ENCODE measurements at places on chromosomes 1 and 21.

DNA sequence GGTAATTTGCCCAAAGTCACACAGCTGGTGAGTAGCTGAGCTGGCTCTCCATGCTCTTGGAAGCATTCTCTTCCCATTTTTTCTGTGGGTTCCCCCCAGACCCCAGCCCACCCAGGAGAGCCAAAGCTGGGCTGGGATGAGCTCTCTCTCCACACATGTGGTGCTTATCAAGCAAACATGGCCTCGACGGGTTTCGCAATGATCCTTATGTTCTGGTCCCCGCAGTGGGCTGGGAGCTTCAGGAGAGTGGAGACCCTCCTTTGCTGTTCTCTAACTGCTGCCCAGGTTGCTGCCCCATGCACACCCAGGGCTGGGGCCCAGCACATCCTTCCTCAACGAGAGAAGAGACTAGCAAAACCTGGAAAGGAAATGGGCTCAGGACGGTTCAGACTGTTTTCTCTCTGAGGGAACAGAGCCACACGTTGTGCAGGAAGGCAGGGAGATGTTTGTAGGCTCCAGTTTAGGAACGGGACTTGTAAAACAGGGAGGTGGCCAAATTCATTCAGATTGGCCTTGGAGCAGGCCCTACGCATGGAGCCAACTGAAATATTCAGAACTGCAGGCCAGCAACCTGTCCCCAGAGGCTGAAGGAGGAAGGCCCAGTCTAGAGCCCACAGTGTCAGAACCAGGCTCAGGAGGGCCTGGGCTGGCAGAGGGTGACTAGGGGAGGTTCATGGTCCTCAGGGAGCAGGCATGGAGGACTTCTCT is 27.2 kb upstream of the CSF1 start:
- DNase-seq: no peak

GRCh38 chr1:119046785-119047438 is 58.8 kb upstream of the TBX15 start:
- no peak for DNase-seq

GRCh38 chr1:194297094-194297493 is 1110.7 kb upstream of the B3GALT2 start:
- DNase-seq: no peak

DNA sequence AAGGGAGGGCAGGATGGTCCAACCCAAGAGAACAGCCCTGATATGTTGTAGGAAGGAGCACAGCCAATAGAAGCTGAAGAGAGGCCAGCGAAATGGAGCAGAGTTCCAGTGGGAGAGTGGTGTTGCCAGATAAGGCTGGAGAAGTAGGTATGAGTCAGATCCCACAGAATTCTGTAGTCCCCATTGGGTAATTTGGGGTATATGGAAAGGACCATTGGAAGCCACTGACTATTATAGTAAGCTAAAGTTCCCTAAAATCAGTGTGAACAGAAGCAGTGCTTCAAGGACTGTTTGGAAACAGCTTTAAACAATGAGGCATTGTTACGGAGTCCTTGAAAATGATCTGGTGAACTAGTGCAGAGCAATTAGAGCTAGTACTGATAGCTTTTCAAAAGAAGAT is 63.0 kb downstream of the DISP1 start:
- no peak for DNase-seq

DNA sequence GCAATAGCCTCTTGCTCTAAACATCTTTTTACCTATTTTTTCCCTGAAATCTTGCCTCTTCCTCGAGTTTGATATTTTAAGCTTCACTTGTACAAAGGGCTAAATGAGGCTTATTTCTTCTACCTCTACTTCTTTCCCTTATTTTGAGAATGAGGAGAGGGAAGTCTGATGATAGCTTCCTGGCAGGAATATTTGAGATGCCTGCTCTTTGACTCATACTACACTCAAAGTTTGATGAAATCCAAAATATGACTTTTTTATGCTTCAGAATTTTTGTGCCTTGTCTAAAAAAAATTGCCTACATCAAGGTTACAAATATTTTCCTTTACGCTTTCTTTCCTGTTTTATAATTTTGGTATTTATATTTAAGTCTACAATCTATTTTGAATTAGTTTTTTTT is 624.4 kb upstream of the PLXNA2 start:
- DNase-seq: no peak

All from stimulated activated CD4-positive, alpha-beta T cell treated with anti-CD3 and anti-CD28 coated beads, Interleukin-12 subunit alpha, Interleukin-12 subunit beta, amount 100 ng/mL, for 48 hours (primary cell).